Femur (tissue), 1 donor: ENCODE measurements at places on chromosomes 6 and 20.

DNA sequence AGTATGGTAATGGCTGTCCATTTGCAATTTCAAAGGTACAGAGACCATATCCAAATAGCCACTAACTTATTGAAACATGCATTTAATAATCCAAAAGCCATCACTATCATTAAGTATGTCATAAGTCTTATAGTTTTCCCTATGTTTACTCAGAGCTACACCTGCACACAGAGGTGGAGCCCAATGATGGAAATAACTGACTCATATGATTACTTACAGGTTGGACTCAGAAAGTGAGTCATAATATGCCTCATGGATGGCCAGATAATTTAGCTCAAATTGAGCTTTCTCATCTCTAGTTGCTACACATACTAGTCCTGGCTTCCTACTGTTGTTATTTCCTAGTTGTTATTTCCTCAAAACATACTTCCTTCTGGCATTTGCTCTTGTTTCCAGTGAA, 104.4 kb upstream of the KHDRBS2 start:
- no peak for DNase-seq

- DNase-seq, result no peak
These were observed 231.9 kb downstream of the PKHD1 start for GRCh38 chr6:51855310-51856082.

- no peak for DNase-seq
These were observed 142.4 kb upstream of the INSM1 start for GRCh38 chr20:20225325-20226043.

- peak; percentile 88 for DNase-seq
These were observed at the start of gene SNAP25 for GRCh38 chr20:10218536-10219451. Gene SNAP25, plus strand, starts transcription at chr20:10218830. Its CDS starts 56,662 bp downstream, at chr20:10275492.

DNA sequence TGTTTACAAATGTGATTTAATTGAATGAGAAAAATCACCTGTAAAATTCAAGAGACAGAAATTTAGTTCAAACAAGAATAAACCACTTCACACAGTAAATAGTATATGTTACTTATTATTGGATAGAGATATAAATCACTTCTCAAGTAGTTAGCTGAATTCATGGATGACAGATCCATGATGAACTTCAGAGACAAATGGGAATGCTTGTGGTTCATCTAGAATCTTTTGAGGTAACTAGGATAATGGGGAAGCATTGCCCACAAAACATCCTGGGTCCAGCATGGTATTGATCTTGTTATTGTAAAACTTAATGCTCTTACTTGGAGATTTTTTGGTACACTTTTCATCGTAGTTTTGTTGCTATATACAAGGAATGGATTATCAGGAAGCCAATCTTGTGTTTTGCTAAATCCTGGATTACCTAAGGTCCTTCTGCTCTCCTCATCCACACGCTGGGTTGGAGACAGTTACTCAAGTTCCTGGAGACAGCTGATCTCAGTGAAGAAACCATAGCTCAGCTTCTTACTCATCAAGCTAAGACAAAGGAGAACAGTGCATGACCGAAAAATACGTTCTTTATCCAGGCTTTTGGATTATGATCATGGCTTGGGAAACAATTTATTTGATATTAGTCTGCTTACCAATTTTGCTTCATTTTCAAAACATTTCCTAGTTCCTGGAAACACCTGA, 142.5 kb upstream of the PREP start:
- no peak for DNase-seq

DNA sequence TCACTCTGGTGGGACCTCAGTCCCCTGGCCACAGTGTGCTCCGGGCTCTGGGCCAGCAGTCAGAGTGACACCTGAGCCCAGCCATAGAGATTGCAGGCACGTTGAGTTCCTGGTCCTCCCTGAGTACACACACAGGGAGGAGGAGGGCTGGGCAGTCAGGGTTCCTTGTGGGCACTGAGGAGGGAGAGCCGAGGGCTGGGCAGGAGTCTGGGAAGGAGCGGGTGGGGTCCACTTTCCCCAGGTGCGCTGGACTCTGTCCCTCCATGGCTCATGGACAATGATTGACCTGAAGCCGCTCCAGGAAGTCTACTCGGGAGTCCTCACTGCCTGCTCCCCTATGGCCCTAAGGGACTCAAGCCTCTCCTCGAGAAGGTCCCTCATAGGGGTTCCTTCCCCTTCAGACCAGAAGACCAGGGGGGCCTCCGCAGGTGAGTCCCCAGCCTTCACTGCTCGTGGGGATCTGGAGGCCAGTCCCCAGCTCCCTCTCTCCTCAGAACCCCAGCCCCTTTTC, 1.1 kb downstream of the SLC44A4 start:
- DNase-seq, result no peak
